ENCODE measurements at places on chromosomes 5 and 9.

GRCh38 chr5:50889790-50890189 lies 223.4 kb downstream of the PARP8 start:
- no peak for DNase-seq

- no peak for DNase-seq
Observed at GRCh38 chr9:100290714-100291113, 62.0 kb downstream of the TEX10 start.

- no peak for DNase-seq
Observed at GRCh38 chr5:90307322-90307721, 102.2 kb downstream of the CETN3 start.

- DNase-seq, result no peak
Observed at GRCh38 chr5:151052836-151053235, 28.0 kb downstream of the TNIP1 start.

DNA sequence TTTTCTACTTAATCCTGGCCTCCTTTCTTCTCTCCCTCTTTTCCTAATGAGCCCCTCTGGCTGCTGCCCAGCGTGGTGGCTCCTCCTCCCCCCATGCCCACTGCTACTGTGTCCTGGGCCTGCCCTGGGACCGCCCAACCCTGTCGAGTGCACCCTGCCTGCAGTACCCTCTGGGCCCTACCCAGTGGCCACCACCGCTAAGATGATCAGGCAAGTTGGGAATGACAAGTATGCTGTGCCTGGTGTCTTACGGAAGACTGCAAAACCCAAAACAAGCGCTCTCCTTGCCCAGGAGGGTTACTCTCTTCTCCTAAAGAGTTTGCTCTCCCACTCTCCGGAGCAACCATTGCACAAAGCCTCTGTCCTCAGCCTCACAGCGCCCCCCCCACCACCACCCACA lies 273.7 kb downstream of the SYK start:
- peak; percentile 84 for DNase-seq

DNA sequence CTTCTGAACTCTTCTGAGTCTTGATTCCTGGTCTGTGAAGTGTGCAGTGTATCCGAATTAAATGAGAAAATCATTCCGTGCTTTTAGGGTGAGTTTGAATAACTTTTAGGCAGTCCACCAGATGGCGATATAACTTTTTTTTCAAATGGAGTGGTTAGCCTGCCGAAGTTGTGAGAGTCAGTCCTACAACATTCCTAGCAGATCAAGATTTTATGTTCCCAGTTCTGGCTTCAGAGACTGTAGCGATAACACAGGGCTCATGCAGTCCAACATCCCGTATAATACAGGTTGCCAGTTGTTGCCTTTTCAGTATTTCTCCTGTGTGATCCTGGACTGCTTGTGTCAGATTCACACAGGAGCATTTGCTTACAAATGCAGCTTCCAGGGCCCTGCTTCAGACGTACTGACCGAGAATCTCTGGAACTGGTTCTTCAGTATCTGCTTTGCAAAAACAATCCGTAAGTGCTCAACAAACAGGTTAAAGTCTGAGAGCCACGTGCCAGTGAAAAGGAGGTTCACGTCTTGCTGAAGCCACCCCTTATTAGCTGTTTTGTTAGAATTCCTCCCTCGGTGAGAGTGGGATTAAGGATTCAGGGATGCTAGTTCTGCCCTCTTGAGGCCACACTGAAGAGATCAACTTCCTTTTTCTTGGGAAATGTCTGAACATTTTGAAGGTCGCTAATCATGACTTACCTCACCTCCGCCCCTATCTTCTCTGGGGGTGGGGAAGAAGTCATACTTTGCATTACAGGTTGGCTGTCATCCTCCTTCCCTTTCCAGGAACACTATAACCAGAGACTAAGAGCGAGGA lies 22.8 kb downstream of the SMIM3 start:
- no peak for DNase-seq

DNA sequence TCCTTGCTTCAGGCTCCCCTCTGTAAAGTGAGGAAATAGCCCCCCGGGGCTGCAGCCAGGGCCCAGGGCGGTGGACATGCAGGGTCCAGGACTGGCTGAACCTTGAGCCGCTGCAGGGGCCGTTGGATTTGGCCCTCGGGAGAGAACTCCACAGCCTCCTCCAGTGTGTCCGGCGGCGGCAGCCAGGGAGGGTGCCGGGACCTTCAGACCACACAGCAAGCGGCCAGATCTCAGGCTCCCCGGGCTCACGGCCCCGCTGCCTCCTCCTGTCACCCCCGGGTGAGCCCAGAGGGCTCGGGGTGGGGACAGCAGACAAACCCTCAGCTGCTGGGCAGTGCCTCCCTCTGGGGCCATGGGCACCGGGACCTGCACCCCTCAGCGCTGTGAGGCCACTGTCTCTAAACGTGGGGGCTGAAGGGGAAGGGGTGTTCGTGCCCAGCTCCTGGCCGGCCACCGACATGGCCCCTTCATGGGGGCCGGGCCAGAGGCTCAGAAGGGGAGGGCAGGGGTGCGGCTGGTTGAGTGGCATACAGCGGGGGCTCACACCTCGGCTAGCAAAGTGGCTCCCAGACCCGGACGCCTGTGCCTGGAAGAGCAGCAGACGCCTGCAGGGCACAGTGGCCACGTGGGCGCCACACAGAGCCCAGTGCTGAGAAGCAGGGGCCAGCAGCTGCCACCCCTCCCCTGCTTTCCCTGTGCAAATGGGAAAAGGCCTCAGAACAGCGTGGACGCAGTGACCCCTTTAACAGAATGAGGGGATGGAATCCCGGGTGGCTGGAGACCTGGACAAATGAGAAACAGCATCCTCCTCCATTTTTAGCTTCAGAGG lies 19.7 kb downstream of the SLC9A3 start:
- DNase-seq, result no peak

DNA sequence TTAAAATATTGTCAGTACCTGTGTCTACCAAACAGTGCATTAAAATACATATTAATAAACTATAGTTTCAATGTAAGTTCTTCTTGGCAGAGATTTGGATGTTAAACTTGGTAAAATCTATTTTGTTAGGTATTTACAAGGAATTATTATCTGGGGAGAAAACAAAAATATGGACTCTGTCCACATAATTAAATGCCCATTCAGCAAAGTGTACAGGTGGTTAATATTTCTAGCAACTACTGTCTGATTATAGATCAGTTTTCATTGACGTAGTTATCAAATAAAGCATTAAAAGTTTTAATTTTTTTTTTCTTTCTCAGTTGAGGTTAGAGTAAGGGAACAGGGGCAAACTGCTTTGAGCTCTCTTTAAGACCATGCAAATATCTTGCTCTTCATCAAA lies 88.9 kb downstream of the NNT start:
- no peak for DNase-seq

GRCh38 chr5:146291421-146292074 lies 47.1 kb upstream of the POU4F3 start:
- no peak for DNase-seq

GRCh38 chr5:56837381-56837780 lies 22.0 kb downstream of the MAP3K1 start:
- no peak for DNase-seq

DNA sequence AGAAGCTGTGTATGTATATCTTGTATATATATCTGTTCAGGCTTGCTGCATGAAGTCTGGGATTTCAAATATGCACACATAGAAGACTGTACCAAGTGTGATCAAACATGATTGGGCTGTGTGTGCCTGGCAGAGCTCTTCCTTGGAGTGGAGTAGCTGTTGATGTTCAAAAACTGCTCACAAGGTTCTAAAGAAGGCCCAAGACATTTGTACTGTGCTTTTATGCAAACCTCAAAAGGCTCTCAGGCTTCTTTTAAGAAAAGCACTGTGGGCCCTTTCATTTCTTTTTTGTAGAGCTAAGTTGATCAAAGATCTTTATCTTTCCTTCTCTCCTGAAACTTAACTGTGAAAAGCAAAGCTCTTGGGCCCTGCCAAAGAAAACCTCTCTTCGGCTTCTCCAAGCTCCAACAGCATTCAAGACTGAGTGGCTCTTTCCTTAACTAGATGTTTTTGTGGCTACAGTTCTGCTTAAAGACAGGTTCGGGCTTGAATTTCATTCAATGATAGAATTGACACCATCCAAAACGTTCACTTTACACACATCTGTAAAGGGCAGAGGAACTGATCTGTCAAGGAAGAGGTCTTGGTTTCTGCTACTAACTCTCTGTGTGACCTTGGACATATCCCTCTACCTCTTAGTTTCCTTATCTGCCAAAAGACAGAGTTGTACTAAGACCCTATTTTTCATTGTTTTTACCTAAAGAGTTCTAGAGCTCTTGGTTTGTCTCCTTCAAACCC lies 105.8 kb upstream of the IL6ST start:
- DNase-seq, result no peak

DNA sequence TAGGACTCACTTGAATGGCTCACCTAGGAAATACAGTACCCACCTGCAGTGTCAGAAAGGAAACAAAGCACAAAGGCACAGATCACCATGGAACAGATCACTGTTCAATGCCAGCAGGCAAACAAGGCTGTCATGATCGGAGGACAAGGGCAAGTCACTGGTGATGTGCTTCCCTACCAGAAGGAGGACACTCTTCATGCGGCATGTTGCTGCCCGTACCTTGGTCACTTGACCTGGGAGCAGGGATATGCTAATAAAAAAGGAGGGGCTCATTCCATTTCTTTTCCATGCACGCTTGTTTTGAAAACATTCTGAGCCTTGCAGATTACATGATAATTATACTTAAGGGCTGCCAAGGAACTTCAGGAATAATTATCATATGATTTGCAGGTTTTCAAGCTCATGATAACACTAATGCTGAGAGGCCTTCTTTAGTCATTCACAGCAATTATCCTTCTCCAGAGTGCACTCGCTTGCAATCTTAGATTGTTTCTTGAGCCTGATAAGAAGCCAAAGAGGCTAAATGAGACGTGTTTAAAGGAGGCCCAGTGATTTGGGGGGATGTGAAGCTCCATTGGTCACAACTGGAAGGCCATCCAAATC lies 36.1 kb upstream of the STARD4 start:
- DNase-seq, result no peak

GRCh38 chr5:107324071-107324470 lies 346.7 kb downstream of the EFNA5 start:
- no peak for DNase-seq

GRCh38 chr5:16529306-16529705 lies 63.7 kb upstream of the ZNF622 start:
- DNase-seq, result no peak

GRCh38 chr9:68871236-68871635 lies 142.7 kb downstream of the PRKACG start:
- DNase-seq, result no peak

DNA sequence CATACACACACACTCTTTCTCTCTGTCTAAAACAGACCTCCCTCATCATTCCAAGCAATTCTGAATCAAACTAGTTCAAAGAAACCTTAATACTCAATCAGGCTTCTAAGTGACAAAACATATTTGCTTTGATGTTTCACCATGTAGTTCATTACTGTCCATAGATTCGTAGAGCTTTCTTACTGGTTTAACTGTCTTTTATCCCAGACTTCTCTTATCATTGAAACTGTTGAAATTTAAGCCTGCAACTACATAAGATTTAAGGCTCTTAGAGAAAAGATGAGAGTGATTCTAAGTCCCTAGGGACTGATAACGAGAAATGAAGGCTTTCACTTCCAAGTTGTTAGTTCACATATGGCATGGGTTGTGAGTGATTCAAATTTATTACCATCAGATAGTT lies 11.0 kb upstream of the PLAC8L1 start:
- DNase-seq, result no peak

DNA sequence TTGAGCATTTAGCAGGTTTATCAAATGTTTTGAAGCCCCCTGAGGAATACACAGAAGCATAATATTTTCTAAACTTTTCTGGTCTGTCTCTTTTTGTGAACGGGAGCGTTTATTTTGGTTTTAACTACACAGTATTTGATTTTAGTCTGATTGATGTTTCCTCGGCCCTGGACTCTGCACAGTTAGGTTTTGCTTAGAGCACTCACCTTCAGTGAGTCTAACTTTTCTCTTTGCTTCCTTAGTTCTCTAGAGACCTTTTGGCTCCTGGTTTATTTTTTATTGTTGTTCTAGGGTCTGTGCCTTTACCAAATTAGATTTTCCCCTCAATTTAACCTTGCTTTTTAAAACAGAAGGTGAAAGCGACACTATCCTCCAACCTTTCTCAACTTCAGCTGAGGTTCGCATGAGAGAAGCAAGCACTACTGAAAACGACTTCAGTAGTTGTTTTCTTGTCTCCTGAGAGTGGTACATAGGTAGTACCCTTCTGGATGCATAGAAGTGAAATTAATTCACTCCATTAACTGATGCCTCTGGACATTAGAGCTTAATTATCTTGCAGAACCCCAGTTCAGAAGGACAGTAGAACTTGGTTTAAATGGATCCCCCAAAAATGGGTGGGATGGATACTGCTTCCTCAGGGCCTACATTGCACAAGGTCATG lies 166.7 kb upstream of the ELL2 start:
- no peak for DNase-seq

DNA sequence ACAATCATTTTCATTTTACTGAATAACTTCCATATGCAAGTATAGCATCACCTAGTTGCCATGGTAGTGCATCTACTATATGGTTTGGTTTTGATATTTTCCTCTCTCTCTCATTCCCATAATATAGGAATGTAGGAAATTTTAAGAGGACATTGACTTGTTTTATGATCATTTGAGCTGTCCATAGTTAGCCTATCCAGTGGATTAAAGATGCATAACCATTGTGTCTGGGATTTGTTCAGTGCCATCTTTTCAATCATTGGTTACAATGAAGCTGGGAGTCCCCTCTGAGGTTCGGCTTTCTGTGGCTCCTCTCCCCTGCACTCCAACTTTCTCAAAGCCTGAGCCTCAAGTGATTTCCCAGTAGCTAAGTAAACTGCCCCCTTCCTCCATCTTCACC lies 458.5 kb downstream of the RAB3C start:
- DNase-seq, result no peak

DNA sequence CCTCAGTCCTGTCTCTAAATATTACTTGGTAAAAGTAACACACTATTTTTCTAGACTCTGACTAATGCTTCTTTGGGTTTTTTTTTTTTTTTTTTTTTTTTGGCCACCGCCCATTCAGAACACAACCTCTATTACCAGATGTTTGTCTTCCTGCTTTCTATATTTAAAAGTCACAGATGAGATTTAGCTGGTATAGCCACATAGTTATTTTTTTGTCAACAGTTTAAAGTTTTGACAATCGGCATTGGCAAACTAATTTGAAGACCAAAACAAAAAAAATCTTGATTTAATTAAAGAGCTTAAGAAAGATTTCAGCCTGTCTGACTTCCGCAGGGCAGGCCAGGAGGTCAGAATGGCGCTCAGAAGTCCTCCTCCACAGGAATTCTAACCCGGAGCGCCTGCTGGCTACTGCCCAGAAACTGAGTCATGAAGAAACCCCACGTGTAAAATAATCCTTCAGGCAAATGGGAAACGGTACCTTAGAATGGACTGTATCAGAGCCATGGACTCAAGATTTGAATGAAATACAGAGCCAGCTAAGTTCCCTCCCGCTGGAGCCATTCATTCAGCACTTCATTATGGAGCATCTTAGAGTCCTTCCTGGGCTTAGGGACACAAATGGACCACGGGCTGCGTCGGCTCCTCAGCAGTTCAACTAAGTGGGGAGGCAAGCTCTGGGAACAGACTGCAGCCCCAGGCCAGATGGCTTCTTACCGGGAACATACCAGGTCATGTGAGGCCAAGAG lies 55.6 kb downstream of the PTPDC1 start:
- DNase-seq, result no peak
